Right lung (tissue), 10 donors: ENCODE measurements at places on chromosomes 12 and 14. TPM values are rescaled to one million over a fixed set of nuclear protein-coding genes. Genes with fewer than 3 reads are reported as not detected.

GRCh38 chr12:13596714-13597113 is 384.7 kb downstream of the GRIN2B start:
- DNase-seq: no peak

DNA sequence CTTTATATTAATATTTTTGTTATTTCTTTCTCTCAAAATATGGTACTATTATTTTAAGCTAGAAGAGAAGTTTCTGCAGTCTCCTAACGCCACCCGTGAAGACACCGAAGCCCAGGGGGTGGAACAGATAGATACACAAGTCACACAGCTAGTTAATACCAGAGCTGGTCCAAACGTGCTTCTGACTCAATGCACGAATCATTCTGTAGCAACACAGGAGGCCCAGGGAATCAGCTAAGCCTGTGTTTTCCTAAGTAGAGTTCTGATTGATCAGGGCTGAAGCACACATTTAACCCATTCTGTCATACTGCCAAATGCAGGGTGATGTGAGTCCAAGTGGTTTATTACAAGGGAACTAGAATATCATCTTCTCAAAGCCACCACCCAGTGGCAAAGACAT is 116.9 kb upstream of the PWP1 start:
- DNase-seq: no peak

- no peak for DNase-seq
Measured at GRCh38 chr12:19105463-19105862, 24.1 kb upstream of the PLEKHA5 start.

- no peak for DNase-seq
Measured at GRCh38 chr14:102431751-102432150, 69.0 kb downstream of the TECPR2 start.

GRCh38 chr14:57345106-57345505 is 45.3 kb upstream of the NAA30 start:
- no peak for DNase-seq

GRCh38 chr12:109112720-109113465 is 3.5 kb upstream of the ACACB start:
- DNase-seq: no peak

GRCh38 chr14:52110441-52111086 is 41.7 kb upstream of the NID2 start:
- no peak for DNase-seq

GRCh38 chr14:77194706-77195105 is 13.1 kb downstream of the TMEM63C start:
- no peak for DNase-seq

DNA sequence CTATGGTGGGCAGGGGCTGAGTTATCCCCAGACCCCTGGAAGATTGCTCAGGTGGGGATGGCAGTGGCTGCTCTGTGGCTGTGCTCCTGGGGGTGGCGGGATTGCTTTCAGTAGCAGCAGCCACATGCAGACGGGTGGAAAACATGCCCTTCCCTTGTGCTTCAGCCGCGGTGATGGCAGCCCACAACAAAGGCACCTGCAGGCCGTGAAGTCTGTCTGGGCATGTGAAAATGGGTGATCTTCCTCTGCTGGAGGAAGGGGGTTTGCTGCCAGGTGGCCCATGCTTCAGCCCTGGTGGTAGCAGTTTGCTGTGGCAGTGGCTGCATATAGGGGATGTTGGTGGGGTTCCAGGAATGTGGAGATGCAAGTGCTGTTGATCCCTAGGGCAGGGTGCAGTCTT is 326.2 kb upstream of the RGS6 start:
- no peak for DNase-seq

GRCh38 chr14:89922031-89922907 is 32.3 kb downstream of the EFCAB11 start:
- no peak for DNase-seq

DNA sequence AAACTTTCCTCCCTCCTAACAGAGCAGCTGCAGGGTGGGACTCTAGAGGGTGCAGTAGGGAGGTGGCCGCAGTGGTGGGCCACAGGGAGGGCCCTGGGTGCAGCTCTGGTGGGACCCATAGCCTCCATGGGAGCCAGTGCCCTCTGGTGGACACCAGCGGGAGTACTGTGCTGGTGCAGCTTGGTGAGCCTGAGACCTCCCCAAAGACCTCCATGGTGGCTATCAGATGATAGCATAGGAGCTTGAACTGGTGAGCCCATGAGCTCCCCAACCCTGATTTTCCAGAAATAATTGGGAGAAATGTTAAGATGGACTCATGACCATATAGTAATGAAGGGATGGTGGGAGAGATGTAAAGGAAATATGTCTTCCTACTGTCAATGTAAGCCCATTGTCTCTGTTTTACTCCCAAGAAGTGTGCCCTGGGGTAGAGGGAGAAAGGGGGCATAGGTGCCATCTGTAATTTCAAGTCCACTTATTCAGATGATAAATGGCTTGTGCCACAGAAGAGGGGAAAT is 98.7 kb downstream of the GAS2L3 start:
- no peak for DNase-seq

GRCh38 chr12:6959058-6959804 is 8.1 kb downstream of the PTPN6 start:
- no peak for DNase-seq

DNA sequence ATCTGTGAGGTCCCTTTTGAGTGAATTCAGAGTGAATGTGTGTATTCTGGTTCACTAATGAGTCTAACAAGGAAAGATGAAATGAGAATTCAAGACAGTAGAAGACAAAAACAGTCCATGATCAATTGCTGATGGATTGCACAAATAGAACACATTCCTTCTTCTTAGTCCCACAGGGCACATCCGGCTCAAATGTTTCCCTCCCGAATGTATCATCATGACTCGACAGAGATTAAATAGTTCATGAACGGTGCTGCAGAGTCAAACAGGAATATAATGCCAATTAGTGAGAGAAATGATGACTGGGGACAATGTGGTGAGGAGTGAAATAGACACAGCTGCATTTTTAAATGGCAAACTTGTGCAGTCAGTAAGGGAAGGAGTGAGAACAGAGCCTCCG is 11.5 kb upstream of the SFSWAP start:
- no peak for DNase-seq

- DNase-seq: no peak
Measured at GRCh38 chr14:60233891-60234290, 15.1 kb upstream of the PPM1A start.

DNA sequence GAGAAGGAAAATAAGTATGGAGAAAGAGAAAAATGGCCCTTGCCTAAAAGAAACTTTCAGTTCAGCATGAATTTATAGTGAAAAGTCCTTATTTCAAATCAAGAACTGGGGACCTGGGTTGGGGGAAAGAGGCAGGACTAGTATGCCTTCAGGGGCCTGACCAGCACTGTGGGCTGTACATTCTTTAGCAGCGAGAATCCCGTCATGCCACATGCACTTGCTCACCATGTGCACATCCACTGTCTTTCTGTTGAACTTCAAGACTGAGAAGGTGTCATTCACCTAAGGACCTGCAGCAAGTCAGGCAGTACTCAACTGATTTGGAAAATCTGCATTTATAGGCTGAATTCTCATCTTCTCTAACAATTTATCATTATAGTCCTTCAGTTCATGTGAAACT is 50.2 kb downstream of the RAB35 start:
- DNase-seq: no peak

- DNase-seq: no peak
Measured at GRCh38 chr12:42167711-42168110, 23.0 kb upstream of the GXYLT1 start.

DNA sequence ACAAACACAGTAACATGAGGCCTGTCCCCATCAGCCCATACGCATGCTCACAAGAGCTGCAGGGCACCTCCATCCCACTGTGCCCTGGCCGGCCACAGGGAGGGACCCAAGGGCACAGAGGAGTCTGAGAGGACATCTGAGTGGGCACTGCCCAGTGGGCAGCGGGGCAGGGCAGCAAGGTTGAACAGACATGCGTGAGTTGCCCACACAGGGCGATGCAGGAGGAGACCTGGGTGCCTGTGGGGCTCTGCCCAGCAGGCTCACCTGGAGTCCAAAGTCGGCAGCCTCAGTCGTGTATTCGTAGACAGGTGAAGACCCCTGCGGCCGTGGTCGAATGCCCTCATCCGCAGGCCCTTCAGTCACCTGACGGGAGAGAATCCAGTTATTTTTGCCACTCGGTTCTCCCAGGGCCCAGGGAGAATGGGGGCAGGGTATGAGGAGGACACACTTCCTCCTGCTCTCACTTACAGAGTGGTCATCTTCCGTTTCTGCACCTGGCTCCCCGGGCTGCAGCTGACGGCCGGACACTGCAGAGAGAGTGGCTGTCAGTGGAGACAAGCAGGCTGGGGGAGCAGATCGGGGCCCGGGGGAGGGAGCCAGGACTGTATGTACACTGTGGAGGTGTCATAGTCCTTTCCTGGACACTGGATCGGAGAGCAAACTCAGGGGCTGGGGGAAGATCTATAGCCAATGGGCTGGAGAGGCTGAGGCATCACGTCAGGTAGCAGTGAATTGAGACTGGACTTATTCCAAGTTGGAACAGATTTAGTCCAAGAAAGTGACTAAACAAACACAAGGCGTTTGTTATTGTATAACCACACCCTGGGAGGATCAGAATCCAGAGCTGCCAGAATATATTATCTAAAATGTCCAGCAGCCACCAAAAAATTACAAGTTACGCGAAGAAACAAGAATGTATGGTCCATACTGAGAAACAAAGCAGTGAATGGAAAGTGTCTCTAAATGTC is 20.7 kb downstream of the AHNAK2 start:
- DNase-seq: no peak

DNA sequence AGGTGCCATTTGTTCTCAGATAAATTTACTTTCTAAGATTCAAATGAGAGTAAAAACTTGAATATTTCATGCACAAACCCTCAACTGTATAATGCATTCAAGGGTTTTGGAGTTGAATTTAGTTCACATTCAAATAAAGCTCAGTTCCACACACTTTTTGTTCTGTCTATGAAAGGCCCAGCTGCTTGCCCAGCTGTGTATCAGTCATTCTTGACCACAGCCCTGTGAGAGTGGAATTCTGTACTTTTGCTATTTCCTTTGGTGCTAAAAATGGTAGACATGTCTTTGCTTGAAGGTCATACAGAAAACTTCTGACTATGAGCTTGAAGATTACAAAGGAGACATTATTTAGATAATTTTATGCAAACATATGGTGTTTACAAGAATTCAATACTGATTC is 110.4 kb downstream of the KCNC2 start:
- no peak for DNase-seq

- peak; percentile 50 for DNase-seq
Measured at GRCh38 chr12:47184813-47185212, 105.1 kb upstream of the AMIGO2 start.

DNA sequence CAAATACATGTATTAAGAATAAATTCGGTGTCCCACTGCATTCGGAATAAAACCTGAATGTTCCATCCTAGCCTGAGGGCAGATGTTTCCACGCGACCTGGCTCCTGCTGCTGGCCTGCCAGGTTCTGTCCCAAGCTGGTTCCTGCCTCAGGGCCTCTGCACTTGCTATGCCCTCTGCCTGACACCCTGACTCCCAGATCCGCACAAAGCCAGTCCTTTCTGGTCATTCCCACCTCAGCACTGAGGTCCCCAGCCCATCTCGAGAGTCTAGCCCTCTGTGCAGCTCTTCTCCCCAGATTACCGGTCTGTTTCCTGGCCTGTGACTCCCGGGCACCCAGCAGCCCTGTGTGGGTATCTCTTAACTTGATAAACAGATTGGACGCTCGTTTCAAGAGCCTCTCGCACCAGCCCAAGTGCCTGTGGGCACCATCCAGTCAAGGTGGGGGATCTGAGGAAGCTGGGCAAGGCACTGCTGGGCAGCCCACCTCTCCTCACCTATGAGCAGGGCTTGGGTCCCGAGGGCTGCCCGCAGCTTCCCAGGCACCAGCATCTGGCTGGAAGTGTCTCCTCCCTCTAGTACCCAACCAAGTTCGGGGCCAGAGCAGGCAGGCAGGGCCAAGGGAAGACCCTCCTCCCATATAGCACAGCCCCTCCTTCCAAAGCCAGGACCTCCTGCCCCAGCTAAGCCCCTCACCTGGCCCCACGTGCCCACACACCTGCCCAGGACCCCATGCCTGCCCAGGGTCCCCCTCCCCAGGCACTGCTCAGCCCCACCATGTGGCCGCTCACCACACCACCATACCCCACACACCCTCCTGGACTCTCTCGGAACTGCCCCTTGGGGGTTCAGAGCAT is 132.2 kb downstream of the NCOR2 start:
- DNase-seq: no peak

DNA sequence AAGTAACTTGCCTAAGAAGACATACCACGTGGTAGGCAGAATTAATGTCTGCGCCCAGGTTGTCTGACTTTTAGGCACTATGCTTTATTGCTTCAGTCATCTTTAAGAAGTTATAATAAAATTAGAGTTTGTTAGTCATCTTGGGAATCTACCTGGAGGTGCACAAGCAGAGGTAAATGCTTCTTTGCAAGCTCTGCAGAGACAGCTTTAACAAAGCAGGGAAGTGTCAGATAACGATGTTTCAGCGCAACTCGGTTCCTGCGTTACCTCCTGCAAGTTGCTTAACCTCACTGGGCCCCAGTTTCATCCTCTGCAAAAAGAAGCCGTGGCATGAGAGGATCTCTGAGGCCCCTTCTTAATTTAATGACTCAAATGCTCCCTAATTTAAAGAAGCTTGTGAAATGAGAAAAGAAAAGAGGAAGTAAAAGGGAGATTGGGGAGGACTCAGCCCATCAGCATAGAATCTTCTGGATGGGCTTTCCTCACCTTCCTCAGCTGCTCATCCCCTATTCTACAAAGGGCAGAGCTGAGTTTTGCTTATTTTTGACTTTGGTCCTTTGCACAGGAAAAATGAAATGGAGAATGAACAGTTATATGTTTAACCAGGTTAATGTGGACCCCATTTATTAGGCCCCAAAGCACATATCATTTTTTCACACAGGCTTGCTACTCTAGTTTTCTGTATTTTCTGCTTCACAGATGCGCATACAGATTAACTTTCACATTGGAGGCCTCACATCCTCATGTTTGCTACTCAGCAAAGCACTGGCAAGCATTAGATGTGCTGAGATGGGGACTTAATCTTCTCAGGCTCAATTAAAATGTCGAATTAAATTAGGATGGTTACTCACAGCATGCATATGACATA is 5.1 kb downstream of the ARHGDIB start:
- no peak for DNase-seq

Gene GPR162
- 13.8 TPM for polyA plus RNA-seq

Gene MOK
- 30.2 TPM for polyA plus RNA-seq

Gene GPRC5D
- polyA plus RNA-seq: 1.1 TPM

Gene GNG2
- 101 TPM for polyA plus RNA-seq

Gene ARMH4
- polyA plus RNA-seq: 16.5 TPM

Gene KITLG
- 41.6 TPM for polyA plus RNA-seq

Gene KLHDC1
- 6.6 TPM for polyA plus RNA-seq

Gene EFS
- 67.0 TPM for polyA plus RNA-seq

Gene P2RX2
- 4.7 TPM for polyA plus RNA-seq

Gene KCNJ8
- polyA plus RNA-seq: 16.0 TPM
